ENCODE measurements at places on chromosomes 7 and 10.

DNA sequence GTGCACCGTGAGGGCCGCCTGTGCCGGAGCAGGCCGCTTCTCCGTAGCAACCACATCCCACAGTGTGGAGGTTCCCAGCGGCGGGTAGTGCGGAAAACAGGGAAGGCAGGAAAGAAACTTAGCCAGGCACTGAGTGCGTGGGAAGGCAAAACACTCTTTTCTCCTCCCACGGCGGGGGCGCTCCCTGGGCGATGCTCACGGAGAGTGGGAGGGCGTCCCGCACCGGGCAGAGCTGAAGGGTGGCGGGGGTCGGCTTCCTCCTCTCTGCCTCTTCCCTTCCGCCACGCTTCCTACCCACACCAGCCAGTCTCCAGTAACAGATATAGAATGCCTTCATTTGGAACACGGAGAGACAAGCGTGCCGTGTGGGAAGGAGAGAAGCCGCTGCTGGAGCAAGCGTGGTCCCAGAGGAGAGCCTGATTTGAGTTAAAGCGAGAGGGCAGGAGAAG lies 252.5 kb downstream of the PAXIP1 start:
- no peak for DNase-seq

DNA sequence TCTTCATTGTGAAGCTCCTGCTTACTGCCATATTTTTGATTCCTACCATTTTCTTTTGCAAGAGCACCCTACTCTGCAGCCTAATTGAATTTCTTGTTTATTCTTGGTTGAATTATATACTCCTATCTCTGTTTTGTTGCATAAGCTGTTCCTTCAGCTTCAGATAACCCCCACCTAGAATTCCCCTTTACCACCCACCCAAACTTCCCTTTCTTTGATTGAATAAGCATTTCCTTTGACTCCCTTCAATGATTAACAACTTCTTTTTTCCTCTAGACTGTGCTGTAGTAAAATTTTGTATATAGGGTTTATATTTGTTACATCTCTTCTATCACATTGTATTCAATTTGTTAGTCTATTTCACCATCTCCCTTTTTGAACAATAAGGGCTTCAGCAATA lies 168.1 kb downstream of the GPR37 start:
- no peak for DNase-seq

DNA sequence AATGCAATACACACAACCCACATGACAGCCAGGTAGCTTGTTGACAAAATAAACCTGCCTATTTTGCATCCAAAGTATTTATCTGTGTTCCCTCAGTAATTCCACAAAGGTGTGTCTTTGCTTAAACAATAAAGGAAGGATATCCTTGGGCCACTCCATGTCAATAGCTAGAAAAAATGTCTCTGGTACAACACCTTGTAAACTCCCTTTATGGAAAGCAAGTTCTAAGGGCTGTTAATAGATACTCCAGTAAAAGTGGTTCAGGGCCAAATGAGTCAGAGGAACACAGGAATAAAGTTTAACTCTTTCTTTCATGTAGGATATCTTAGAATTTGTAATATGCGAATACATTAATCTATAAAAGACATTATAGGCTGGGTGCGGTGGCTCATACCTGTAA lies 96.9 kb upstream of the LRRTM3 start:
- DNase-seq: no peak

DNA sequence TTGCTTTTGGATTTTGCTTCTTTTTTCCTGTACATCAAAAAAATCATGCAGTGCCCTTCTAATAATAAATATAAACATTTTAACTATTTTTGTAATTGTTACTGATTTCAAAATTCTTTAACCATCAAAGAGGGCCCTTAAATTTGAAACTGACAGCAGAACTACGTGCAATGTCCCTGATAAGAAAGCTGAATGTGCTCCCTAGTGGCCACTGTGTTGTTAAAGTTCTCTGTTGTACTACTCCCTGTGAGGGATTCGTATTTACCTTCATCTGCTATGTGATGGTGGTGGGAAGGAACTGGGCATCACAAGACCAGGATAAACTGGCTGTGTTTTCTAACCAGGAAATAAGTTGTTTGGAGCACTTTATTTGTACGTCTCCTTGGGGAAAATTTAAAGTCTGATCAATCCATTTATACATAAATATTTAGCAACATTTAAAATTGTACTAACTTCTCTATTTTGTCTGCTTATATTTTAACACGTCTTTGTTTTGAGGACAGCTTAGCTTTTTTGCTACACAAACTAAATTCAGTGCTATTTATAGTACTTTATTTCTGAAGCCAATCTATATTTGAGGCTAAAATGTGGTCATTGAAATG lies 322.4 kb downstream of the HGF start:
- peak; percentile 6 for DNase-seq

GRCh38 chr7:5266191-5267028 lies 16.3 kb upstream of the SLC29A4 start:
- no peak for DNase-seq

- DNase-seq: no peak
Observed at GRCh38 chr7:116439005-116439404, 60.5 kb upstream of the CAV2 start.

- no peak for DNase-seq
Observed at GRCh38 chr10:95391164-95391563, 100.4 kb upstream of the PDLIM1 start.

DNA sequence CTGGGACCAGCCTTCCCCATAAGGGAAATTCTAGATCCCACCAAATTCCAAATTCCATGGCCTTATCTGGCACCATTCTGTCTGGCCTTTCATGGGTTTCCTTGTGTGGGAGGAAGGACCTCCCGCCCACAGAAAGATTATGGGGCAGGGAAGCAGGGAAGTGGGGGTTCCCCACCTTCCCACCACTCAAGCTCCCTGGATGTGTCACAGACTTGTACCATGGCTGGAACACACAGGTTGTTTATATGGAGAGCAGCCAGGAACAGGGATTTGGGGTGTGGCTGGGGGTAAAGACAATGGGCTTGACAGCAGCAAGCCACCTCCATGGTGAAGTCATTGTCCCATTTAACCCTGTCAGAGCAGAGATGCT lies 18.3 kb downstream of the UNC5B start:
- DNase-seq: no peak

Data from amniotic stem cell (primary cell).